ENCODE measurements at places on chromosomes 16 and 17.

DNA sequence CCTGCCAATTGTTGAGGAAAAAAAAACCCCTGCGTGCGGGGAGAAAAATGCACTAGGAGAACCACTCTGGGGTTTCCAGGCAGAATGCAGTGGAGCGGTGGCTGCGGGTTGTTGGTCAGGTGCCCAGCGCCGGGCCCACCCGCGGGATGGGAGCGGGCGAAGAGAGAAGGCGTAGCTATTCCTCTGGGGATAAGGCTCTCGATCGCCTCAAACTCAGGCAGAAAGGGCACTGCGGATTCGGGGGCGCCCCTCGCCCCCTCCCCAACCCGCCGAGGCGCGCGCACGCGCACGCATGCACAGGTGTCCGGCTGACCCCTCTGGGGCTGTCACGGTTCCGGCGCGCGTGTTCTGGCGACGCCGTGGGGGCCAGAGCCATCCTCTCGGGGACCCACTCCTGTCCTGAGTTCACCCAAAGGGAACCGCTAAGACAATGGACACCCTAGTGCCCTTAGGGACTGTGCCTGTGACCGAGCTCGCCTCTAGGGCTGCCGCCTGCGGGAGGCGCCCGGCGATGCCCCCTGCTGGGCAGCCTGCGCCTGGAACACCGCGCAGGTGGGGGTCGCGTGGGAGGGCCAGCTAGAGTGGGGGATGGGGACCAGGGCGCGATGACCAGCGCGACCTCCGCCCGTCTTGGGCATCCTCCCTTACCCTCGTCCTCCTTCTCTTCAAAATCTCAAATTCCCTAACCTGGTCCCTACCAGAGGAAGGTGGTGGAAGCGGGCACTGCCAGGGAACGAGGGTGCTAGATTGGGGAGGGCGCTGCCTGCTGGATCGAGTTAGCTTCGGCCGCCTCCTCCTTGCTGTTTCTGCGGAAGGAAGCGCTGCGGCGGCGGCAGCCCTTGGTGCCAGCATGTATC lies 14.4 kb upstream of the CBX8 start:
- peak; percentile 33 for DNase-seq

GRCh38 chr16:64977206-64977920 lies 144.5 kb downstream of the CDH11 start:
- no peak for DNase-seq

DNA sequence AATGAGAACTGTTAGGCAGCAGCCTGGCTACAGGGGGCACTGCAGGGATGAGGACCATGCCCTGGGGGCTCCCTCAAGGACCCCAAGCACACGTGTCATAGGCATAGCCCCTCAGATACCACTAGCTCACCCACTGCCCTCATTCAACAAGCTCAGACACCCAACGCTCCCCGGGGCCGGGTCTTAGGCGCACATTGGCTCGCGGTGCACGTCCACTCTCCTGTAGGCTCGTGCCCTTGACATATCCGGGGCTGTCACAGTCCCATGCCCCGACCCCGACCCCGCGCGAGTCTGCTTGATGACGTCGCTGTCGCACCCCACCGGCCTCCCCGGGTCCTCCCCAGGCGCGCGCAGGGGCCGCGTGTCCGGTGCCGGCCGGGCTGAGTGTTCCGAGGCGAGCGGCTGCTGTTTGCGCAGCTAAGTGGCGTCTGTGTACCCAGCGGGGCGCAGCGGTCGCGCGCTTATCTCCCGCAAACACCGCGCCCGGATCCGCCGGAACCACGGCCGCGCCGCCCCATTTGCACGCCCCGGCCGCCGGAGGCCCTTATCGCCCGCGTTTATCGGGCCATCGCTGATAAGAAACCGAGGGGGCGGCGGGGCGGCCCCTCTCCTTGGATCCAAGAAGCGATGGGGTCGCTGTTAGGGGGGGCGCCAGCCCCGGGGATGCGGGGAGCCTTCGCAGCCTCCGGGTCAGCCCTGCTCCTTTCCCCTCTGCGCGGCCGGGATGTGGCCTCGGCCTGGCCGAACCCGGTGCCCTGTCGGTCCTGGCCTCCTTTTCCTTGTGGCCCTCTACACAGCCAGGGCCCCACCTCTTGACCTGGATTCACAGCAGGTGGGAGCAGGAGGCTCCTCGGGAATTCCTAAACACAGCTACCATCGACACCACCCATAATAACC lies 20.7 kb upstream of the NAGS start:
- DNase-seq, result no peak

DNA sequence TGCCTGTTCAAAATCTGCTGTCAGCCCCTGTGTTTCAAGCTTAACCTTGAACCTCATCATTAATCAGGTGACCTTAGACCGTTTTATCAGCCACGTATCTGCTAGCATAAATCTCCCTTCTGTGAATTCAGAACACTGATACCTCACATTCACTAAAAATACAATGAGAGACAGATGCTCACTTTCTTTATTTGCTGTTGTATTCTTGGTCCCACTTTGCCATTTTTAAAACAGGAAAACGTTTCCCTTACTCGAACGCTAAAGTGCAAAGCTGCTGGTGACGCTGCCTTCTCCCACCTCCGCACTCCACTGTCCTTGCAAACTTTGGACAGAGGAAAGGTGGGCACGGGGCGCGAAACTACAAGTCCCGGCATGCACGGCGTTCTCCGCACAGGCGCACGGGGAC lies 220 bp upstream of the ARHGAP44 start:
- no peak for DNase-seq

DNA sequence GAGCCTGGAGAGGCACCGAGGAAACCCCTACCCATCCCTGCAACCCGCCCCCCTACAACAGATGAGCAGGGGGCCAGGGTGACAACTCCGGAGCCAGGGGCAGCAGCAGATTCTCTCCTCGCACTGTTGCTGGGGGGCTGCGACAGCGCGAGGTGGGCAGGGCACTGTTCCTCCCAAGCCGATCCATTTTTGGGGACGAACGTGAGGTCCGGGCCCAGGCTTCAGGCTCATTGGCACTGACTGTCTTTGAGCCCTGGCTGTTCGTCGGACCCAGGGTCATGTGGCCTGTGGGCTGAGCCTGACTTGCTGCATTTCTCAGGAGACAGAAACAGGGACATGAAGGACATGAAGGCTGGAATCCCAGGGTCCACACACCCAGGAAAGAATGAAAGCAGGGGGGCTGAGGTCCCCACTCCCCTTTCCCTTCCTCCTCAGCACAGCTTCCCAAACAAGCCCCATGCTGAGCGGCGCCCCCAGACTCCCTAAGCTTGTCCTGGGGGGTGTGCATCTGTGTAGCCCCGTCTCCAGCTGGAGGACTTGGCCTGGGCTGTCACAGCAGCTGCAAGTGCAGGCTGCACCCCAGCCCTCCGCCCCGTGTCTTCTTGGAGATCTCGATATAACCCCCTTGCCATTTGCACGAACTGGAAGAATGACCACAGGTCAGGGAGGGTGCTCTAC lies 18.7 kb downstream of the CEP295NL start:
- DNase-seq, result no peak

DNA sequence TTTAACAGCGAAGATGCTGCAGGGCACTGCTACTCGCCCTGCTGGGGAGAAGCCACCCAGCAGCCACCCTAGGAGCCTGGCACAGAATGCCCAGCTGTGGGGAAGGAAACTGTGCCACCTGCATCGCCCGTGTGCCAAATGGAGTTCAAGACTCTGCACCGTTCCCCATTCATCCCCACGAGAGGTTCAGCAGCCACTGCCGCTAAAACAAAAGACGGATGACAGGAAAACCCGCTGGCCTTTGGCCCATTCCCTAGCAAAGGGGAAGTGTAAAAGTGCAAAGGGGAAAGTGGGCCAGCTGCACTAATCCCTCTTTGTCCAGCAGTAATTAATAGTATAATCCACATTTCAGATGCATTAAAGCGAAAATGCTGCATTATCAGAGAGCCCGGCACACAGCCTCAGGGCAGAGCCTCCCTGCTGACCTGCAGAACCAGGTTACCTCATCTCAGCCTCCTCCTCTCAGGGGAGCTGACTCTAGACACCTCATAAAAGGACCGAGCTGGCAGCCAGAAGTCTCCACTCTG lies 37.7 kb downstream of the ZFHX3 start:
- no peak for DNase-seq

DNA sequence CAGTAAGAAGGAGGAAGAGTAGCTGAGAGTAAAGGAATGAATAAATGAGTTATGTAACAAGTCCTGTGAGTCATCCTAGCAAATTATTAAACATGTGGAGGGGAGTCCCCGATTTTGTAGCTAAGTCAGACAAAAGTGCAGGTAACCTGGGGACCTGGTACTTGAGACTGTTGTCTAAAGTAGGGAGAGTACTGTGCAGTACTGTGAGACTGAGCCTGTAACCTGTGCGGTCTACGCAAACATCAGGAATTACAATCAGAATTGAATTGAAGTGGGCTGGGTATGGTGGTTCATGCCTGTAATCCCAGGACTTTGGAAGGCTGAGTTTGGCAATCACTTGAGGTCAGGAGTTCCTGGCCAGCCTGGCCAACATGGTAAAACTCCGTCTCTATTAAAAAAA lies 35.7 kb downstream of the IKZF3 start:
- DNase-seq, result no peak

GRCh38 chr16:49619811-49620157 lies 236.1 kb downstream of the ZNF423 start:
- no peak for DNase-seq

- no peak for DNase-seq
Observed at GRCh38 chr17:80616705-80617104, 72.1 kb downstream of the RPTOR start.

- no peak for DNase-seq
Observed at GRCh38 chr16:84190731-84191388, at the start of gene ADAD2. TSS of gene ADAD2 (plus strand) at chr16:84191157. CDS start at chr16:84191231, 74 bp downstream.

- DNase-seq, result no peak
Observed at GRCh38 chr17:2892305-2892971, 96.2 kb downstream of the RAP1GAP2 start.

DNA sequence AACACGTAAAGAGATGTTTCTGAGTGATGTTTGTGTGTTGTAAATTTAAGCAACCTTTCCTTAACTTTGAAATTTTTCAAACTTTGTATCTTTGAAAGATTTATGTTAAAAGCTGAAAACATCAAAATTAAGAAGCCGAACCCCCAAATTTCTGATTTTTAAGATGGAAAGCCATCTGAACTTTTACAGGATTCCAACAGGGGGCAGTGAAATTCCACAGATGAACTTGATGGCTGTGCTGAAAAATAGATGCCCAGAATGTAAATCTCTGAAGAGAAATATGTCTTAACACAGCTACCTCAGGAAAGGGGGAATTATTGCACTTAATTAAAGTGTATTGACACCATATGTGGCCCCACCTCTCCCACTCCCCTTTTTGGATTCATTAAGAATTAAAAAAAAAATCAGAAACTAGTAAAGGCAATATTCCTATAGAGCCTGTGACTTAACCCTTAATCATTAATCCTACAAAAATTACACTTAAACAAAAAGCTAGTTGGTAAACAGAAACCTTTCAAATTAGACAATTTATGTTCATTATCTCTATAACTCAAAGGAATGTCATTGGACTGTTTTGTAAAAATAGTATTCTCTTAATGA lies 597.9 kb downstream of the KCNJ2 start:
- no peak for DNase-seq

- DNase-seq, result no peak
Observed at GRCh38 chr17:20721171-20721570, 141.6 kb downstream of the CDRT15L2 start.

DNA sequence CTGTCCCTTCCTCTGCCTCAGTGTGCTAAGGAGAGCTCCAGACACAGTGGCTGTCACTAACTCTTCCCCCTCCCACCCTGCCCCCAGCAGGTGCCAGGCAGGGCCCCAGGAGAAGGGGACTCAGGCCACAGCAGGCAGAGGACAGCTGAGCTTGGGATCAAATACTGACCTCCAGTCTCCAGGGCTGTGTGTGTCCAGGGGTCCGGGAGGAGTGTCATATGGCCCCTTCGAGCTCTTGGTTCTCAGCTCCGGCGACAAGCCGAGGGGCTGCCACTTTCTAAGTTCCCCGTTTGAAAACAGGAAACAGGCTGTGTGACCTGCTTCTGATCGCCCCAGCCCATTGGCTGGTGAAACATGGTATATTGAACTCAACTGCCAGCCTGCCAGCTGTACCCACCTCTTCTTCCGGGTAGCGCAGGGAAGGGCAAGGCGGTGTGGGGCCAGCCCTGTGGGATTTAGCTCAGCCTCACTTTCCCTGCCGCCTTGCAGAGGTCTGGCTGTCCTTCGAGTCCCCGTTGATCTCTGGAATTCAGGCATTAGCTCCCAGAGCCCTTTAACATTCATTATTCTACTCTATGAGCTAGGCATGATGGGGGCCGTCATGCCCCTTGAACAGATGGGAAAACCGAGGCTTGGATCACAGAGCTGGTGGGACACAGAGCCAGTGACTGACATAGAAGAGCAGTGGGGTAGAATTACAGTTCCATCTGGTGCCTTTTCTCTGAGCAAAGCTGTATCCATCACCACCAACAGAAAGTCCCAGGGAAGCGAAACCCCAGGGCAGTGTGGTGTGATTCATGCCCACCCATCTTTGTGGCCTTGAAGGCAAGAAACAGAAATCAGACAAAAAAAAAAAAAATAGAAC lies at the start of gene SNX20:
Gene SNX20, minus strand, starts transcription at position 292 of the 865 bp plus-strand sequence. CDS start 3,786 bp downstream, outside the sequence.
- peak; percentile 59 for DNase-seq

- no peak for DNase-seq
Observed at GRCh38 chr17:38343608-38344419, at the start of gene GPR179. TSS of gene GPR179 (minus strand) at chr17:38343956. CDS start at chr17:38343789, 167 bp downstream.

DNA sequence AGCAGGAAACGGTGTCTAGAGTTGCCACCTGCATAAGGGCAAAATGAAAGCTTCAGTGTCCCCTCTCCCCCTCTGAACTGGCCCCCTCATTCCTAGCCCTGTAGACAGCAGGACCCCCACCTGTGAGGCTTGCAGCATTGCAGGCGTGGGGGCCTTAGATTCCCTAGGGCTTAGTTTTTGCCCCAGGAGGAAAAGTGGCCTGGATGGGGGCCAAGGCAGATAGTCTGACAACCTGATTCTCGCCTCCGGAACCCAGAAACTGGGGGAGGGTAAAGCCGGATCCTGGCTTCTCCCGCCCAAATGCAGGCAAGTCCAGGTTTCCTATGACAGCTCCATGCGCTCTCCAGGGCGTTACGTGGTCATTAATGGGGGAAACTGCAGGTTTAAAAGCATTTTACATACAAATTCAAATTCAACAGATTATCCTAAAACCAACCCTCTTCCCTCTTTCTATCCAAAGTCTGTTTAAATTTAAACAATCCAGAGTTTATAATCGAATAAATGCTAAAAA lies 678 bp upstream of the HOXB6 start:
- no peak for DNase-seq

- no peak for DNase-seq
Observed at GRCh38 chr16:60712144-60712543, 1324.1 kb downstream of the CDH8 start.

- DNase-seq, result no peak
Observed at GRCh38 chr16:85715169-85716021, 26.6 kb upstream of the GINS2 start.

All from activated CD8-positive, alpha-beta memory T cell treated with anti-CD3 and anti-CD28 coated beads, Interleukin-2, amount 50 U/mL, for 4 hours (primary cell).